HL-60 (cell line): ENCODE measurements at places on chromosomes 2 and 18.

GRCh38 chr2:121804997-121805765 is 49.7 kb downstream of the TSN start:
- no peak for DNase-seq

- no peak for DNase-seq
Observed at GRCh38 chr2:231239751-231240150, 41.3 kb downstream of the ARMC9 start.

- no peak for DNase-seq
Observed at GRCh38 chr2:648476-649424, 28.5 kb downstream of the TMEM18 start.

- no peak for DNase-seq
Observed at GRCh38 chr2:123456416-123456815, 568.7 kb upstream of the CNTNAP5 start.

- DNase-seq, result no peak
Observed at GRCh38 chr2:233867993-233868532, at the start of gene MSL3B. TSS of gene MSL3B (minus strand) at chr2:233868386.

- DNase-seq, result peak; percentile 27
Observed at GRCh38 chr2:88016960-88017779, 823 bp upstream of the RNU2-63P start.

- DNase-seq, result no peak
Observed at GRCh38 chr18:46398625-46399024, 258.4 kb downstream of the LOXHD1 start.

DNA sequence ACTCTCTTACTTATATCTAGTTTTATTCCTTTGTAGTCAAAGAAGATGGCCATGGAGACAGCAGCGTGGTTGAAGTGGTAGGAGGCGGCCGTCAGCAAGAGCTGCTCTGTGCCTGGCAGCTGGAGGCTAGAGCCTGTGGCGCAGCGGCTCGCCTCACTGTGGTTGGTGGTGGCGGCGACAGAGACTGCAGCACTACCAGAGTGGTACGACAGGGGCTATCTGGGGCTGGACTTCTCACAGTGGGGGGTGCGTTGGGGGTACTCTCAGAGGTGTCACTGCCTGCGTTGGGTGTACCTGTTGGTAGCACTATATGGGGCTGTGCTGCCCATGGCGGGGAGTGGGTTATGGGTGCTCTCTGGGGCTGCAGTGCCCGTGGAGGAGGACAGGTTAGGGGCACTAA is 8.5 kb upstream of the ANKRD62 start:
- DNase-seq, result no peak

- DNase-seq, result no peak
Observed at GRCh38 chr2:41194230-41194629, 742.3 kb upstream of the SLC8A1 start.

GRCh38 chr2:25483607-25484266 is 142.0 kb upstream of the DNMT3A start:
- DNase-seq, result peak; percentile 75

GRCh38 chr2:83376731-83377130 is 1082.3 kb downstream of the SUCLG1 start:
- no peak for DNase-seq

GRCh38 chr2:146540271-146540932 is 1304.4 kb upstream of the ACVR2A start:
- no peak for DNase-seq

- DNase-seq, result no peak
Observed at GRCh38 chr2:204172145-204172600, 235.6 kb downstream of the ICOS start.

DNA sequence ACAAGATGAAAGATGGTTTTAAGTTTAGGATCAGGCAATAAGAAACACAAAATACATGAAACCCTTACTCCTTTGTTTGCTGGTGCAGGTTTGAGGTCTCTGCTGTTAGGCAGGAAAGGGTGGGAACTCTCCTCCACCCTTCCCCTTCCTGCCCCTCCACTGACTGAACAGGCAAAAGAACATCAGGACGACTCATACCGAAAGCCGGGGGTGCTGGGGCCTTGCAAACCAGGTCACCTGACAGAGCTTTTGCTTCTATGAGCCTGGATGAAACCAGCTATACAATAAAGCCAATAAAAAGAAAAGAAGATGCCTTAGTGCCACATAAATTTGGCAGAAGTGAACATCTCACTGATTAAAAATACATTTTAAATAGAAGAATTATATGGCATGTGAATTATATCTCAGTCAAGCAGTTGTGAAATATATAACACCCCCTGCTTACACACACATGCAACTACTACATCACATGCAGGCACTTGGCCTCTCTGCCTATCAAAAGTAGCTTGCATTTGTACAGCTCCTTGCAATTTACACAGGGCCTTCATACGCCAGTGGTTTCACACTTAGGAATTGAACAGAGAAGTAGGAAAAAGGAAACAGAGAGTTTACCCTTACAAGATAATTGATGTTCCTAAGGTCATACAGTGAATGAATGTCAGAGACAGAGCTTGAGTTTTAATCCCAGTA is 215.1 kb upstream of the TRIB2 start:
- DNase-seq, result no peak

DNA sequence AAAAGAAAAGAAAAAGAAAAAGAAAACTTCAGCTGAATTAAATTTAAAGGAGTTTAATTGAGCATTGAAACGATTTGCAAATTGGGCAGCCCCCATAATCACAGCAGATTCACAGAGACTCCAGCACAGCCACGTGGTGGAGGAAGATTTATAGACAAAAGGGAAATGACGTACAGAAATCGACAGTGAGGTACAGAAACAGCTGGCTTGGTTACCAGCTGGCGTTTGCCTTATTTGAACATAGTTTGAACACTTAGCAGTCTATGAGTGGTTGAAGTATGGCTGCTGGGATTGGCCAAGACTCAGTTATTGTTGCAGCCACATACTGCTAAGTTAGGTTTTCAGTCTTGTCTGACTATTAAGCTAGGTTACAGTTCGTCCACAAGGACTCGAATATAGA is 312.2 kb upstream of the SLC14A2 start:
- no peak for DNase-seq

DNA sequence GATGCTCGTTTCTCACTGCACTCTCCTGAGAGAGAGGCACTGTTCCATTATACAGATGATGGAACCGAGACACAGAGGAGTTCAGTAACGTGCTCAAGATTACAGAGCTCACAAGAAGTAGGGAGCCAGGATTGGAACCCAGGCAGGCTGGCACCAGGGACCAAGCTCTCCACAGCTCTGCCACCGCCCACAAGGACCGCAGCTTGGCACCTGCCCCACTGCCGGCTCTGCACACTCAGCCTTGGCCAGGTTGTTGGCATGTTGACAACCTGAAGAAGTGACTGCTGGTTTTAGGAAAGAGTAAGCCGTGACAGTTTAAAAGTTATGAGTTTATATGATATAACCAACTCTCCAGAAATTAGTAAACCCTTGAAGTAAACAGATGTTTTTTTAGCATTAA is 48.0 kb upstream of the ITM2C start:
- no peak for DNase-seq

GRCh38 chr2:26521054-26521912 is 43.4 kb upstream of the OTOF start:
- peak; percentile 20 for DNase-seq

DNA sequence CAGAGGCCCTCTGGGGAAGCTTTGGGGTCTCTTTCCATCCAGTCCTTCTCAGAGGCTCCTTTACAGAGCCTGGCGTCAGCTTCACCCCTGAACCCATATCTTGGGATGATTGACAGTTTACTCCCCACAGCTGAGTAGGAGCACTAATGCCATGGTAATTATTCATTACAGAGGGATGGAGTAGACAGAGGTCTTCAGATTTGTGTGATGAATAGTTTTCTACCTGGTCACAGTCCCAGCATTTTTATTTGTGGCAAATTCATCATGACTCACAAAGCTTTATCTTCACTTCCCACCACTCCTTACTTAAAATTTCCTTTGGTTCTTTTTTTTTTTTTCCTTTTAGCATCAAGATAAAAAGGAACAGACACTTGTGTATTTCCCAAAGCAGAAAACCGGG is 104.2 kb downstream of the CCDC85A start:
- no peak for DNase-seq

DNA sequence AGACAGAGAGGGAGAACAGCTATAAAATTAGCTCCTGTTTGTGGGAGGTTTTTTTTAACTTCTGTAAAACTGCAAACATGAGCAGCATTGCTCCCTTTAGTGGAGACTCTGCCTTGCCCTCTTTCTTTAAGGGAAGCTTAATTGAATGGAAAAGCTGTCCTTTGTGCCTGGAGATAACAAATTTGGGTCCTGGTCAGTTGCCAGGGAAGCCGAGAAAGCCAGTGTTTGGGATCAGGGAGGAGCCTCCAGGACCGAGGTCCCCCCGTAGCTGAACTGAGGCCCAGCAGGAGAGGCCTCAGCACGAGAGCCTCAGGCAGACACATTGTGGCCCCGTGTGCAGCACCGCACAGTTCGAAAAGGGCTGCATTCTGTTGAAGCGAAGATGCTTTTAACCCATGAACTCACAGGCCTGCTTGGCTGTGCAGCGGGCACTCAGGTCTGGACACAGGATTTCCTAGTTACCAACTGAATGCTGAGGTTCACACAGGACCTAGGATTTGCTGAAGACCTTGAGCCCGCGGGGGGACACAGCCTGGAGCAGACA is 369.7 kb downstream of the DCDC2C start:
- DNase-seq, result no peak

DNA sequence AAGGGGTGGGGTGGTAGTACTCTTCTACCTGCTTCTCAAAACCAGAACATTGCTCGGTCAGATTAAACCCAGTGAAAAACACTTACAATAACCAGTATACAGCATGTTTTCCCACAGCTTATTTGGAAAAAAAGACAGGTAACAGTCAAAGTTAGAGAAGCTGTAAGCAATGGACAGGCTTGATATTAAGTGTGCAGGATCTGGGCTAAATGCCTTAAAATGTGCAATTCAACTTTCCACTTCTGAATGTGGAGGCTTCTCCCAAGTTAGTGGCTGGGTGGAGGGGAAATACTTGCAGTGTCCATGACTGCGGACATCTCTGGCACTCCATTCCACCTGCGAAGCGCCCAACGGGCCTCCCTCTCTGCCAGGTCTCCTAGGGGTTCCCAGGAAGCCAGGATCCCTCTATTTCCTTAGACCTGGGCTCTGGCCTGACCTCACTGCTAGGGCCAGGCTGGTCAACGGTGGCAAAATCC is 5.3 kb downstream of the ZEB2 start:
- DNase-seq, result no peak

DNA sequence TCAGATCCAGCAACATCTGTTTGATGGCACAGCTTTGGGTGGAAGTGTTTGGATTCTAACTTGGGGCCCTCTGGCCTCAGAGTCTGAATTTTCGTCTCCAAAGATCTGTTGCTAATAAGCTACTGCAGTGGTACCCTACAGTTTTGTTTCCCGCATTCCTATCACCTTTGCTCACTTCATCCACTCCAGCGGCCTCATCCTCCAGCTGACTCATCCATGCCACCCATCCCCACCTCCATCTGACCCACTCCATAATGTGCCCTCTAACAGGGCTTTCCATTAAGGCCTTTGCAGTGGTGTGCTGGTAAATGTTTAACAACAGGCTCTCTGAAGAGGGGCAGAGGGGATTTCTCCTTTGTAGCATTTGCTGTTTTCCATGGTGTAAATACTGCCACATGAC is 225.5 kb downstream of the TGIF1 start:
- no peak for DNase-seq

DNA sequence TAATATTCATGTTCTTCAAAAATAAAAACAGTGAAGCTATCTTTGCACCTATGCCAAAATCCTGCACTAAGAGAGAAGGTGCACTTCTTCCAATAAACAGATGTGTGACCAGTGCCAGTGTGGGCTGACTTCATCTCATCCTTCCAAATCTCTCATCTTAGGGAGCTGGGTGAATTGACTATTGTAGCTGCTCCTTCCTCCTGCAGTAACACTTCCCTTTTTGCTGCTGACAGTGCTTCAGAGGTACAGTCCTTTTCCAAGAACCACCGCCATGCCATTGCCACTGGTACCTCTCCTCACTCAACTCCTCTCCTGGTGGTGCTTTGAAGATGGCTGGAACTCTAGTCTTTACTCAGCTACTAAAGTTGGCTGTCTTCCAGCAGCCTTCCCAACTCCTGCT is 42.1 kb upstream of the ARHGAP25 start:
- no peak for DNase-seq

DNA sequence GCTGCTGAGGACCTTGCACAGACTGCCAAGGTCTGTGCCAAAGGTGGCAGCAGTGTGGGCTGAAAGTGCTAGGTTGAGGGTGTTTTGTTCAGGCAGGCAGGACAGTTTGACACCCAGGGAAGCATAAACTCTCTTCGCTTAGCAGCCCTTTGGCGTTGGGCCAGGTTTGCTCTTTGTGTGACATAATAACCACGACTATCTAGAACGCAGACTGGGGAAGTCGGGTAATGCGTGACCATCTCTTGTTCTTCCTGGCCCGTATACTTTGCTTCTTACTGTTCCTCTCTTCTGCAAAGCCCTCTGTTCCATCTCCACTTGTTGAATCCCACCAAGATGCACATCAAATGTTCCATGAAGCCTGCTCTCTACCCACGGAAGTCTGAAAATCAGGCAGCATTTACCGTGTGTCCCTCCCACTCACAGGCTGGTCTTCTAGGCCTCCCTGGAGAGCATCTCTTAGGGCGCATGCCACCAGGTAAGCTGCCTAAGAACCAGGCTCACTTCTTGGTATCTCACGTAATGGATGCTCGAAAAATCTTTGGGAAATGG is 96.7 kb upstream of the LMAN1 start:
- no peak for DNase-seq

- DNase-seq, result no peak
Observed at GRCh38 chr2:97673182-97673914, 3.8 kb downstream of the C2orf92 start.

GRCh38 chr2:42902939-42903709 is 110.7 kb upstream of the HAAO start:
- DNase-seq, result no peak

- no peak for DNase-seq
Observed at GRCh38 chr2:6959751-6960150, 42.5 kb downstream of the RNF144A start.

GRCh38 chr2:70718736-70719135 is 49.3 kb downstream of the ADD2 start:
- DNase-seq, result no peak

GRCh38 chr2:43592443-43592842 is 3.4 kb downstream of the THADA start:
- DNase-seq, result no peak

- DNase-seq, result no peak
Observed at GRCh38 chr2:55888936-55889335, 34.6 kb downstream of the EFEMP1 start.

GRCh38 chr2:1862608-1863280 is 118.4 kb upstream of the PXDN start:
- DNase-seq, result no peak
